HCT116 (cell line): ENCODE measurements at places on chromosomes 6 and 20. TPM values are rescaled to one million over a fixed set of nuclear protein-coding genes. Genes with fewer than 3 reads are reported as not detected.

GRCh38 chr6:142833798-142834197, 111.2 kb downstream of the HIVEP2 start:
- DNase-seq: no peak

Gene SH3BGRL2
- total RNA-seq: 5.2 TPM

- DNase-seq: peak; percentile 72
Measured at GRCh38 chr6:112203577-112204349, 50.6 kb downstream of the LAMA4 start.

- no peak for DNase-seq
Measured at GRCh38 chr20:64001607-64002011, 20.7 kb downstream of the PRPF6 start.

- no peak for DNase-seq
Measured at GRCh38 chr6:3607171-3607570, 144.3 kb downstream of the PXDC1 start.

DNA sequence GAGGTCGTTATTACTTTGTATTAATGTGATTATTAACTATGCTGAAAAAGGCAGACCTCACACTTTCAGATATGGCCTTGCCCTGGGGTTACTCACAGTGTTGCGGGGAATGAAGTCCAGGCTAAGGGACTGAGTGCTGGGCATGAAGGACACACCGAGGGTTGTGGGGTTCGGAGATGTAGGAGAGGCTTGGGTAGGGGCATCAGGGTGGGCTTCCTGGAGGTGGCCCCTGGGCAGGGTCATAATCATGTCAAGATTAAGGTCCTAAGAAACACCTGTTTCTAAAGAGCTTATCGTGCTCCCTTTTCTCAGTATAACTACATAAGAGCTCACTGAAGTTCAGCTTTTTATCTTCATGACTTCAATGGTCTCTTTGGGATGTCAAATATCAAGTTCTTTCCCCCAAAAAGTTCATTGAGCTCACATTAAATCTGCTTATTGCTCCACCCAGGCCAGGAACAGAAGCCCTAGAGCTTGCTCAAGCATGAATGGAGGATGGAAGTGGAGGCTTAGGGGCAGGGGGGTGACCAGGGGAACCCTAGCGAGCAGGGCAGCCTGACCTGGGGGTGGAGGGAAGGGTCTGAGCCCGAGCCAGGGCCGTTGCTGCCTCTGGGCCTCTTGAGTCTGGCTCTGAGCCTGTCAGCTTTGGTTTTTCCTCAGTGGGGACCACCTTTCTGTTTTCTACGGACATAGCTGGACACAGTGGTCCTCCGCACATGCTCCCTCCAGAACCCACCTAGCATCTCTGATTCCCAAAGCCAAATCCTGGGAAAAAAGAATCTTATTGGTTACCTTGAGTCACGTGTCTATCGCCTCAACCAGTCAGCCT, 37.3 kb upstream of the TGM2 start:
- no peak for DNase-seq
